OCI-LY7 (cell line): ENCODE measurements at places on chromosomes 2 and 18.

- DNase-seq, result no peak
Observed at GRCh38 chr2:175621821-175622220, 380.2 kb downstream of the LNPK start.

DNA sequence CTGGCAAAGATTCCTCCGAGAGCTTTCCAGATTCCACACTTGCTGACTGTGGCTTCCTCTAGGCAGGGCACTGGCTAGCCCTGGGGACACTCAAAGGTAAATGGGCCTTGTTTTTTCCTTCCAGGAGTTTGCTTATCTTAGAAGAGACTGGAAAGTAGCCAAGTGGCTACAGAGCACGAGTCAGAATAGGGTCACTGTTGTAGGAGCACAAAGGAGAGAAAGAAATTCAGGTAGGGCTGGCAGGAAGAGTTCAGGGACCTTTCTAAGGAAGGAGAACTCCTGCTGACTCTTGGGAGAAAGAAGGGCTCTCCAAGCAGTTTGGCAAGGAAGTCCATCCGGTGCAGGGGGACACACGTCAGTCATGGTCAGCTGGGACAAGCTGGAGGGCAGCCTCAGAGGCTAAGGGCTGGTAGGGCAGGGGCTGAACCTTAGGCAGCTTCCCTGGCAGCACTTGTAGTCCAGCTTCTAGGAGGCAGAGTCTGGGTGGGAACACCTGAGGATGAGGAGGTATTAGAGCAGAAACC is 39.5 kb downstream of the NIFK start:
- no peak for DNase-seq

DNA sequence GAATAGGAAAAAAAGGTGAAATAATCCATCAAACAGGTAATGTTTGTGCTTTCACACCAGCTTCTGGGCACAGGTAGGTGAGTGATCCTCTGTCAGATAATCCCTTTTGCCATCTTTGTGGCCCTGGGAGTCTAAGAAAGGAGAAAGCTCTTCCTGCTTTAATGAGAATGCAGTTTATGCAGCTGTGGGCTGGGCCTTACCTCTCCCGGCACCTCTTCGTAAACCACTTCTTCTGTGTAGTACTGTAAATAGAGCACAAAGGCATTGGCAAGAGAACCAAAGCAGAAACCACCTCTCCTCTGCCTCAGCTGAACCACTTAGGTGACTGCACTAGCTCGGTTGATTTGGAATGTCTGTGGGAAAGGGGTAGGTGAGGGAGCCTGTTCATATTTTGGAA is 4.9 kb downstream of the NEB start:
- no peak for DNase-seq

- DNase-seq, result no peak
Observed at GRCh38 chr18:50079571-50080295, 115.2 kb downstream of the MYO5B start.

DNA sequence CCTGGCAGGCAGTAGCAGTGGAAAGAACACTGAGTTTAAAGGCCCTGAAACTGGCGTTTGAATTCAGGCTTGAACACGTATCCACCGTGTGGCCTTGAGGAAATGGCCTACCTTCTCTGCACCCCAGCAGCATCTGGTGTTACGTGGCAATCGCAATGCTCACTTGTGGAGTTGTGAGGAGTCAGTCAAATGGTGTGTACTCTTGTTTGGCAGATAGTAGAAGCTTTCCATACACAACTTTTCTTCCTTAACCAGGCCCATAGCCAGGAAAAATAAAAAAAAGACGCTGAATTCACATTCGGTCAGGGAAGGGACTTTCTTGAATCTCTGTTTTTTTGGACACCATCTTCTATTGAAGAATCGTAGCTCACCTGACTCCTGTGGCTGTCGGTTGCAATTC is 1101.5 kb upstream of the KLHL29 start:
- no peak for DNase-seq

GRCh38 chr2:134161170-134161547 is 92.7 kb upstream of the MGAT5 start:
- no peak for DNase-seq

DNA sequence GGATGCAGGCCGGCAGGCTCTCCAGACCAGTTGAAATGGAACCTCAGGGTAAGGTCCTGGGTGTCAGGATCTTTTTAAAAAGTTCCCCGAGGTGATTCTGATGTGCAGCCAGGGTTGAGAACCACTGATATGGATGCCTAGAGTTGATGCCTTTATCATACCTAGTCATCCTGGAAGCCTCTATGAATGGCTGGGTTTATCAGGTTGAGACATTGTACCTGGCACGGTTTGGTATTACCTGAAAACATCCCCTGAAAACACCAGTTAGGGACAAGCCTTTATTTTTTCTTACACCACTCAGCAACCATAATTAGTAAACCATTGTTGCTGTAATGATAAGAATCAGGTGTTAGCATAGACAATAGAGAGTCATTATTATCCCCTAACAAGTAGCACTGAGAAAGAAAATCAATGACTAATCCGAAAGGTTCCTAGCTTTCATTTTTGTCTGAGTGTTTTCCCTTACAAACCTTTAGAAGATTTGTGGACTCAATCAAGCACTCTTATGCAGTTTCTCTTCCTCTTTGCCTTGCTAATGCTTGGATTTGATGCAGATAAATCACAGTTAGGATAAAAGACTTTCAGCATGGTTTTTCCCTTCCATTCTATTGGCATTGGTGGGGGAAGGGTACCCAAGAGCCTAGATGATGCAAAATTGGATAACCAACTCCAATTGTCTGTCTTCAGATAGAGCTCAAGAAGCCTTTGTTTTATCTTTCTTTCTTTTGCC is 116.5 kb upstream of the LYPD6 start:
- no peak for DNase-seq

GRCh38 chr2:164948540-164948939 is 6.8 kb downstream of the SLC38A11 start:
- no peak for DNase-seq
